ENCODE measurements at places on chromosomes 7 and 10.

DNA sequence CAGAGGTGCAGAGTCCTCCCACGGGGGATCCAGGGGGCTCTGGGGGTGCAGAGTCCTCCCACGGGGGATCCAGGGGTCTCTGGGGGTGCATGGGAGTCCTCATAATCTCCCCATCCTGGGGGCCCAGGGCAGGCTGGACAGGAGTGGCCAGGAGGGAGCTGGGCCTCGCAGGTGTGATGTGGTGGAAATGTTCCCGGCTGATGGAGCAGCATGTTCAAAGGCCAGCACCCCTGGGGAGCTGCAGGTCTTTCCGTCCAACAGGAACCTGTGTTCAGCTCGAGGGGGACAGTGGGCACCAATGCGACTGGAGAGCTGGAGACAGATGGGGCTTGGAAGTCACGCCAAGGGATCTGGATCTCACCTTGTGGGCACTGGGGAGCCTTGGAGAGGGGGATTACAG is 38.5 kb upstream of the PSMG3 start:
- DNase-seq = no peak

GRCh38 chr10:77983384-77984341 is 45.7 kb downstream of the POLR3A start:
- no peak for DNase-seq

DNA sequence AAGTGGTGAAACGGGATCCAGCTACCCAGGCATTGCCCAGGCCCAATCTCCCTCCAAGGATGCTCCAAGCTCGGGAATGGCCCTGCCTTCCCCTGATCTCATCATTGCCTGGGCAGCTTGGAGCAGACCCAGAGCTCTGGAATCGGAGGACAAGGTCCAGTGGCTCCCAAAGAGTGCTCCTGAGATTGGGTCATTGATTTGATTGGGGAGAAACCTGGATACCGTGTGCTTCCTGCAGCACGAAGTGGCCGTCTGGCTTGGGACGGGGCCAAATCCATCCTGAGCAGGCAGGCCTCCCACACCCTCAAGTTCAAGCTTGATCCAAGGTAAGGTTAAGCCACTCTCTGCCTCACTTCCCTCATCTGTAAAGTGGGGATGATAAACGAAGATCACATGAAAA is 69.9 kb downstream of the OAT start:
- DNase-seq = no peak

DNA sequence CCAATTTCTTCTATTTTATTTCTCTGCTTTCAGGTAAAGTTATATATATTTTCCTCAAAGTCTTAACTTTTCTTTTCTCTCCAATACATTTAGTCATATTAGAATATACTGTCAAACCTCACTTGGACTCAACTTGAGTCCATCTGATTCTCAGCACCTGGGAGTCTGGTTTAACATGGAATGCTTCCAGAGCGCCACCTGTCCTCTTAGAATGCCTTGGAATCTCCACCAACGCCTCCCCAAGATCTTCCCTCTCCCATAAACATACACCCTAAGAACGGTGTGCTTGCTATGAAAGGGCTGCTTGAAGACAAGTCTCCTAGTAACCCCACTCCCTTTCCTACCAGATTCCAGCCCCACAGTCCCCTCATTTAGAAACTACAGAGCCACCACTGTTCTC is 229.1 kb upstream of the MKLN1 start:
- no peak for DNase-seq

GRCh38 chr10:105952153-105952552 is 1212.4 kb downstream of the SORCS1 start:
- no peak for DNase-seq

DNA sequence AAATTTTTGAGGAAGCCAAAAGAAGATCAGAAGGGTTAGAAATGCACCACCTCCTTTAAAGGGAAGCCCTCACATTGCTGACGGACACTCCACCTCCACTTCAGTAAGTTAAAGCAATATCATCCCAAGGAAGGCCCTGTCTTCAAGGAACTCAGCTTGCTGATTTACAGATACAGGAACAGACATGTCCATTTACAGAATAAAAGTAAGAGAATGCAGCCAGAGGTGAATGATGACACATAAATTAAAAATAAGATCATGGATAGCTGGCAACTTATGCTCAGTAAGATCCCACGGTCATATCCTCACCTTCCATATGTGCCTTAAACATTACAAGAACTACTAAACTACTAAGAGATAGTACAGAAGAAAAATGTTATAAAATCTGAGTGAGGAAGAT is 20.4 kb downstream of the GRB10 start:
- DNase-seq = no peak

DNA sequence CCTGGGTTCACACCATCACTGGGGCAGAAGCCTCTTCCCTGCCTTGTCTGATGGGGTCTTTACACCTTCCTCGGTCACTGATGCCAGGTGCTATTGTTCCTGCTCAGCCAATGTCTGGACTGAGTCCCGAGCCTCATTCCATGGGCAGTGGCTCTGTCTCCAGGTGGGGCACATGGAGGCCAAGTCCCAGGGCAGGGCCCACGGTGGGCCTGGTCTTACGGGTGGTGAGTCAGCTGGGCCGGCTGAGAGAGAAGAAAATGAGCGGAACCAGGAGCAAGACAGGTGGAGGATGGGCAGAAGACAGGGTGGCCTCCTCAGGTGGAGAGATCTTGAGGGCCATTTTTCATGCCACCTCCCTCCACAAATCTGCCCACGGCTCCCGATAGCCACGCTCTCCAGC is 131.7 kb upstream of the FAM20C start:
- DNase-seq = no peak
